ENCODE measurements at places on chromosomes 4 and X. TPM values are rescaled to one million over a fixed set of nuclear protein-coding genes. Genes with fewer than 3 reads are reported as not detected.

The HHIP gene
- polyA plus RNA-seq = 1.9 TPM

The RPS6KA6 gene
- 20.0 TPM for polyA plus RNA-seq

The SAGE1 gene
- polyA plus RNA-seq = not detected

The SLC9B1 gene
- 2.8 TPM for polyA plus RNA-seq

The KIAA0232 gene
- 46.6 TPM for polyA plus RNA-seq

The FOXR2 gene
- not detected for polyA plus RNA-seq

The TEC gene
- 4.0 TPM for polyA plus RNA-seq

The DUSP9 gene
- 41.7 TPM for polyA plus RNA-seq

- DNase-seq = no peak
These were observed 66.7 kb downstream of the COQ2 start for GRCh38 chr4:83217721-83218522.

DNA sequence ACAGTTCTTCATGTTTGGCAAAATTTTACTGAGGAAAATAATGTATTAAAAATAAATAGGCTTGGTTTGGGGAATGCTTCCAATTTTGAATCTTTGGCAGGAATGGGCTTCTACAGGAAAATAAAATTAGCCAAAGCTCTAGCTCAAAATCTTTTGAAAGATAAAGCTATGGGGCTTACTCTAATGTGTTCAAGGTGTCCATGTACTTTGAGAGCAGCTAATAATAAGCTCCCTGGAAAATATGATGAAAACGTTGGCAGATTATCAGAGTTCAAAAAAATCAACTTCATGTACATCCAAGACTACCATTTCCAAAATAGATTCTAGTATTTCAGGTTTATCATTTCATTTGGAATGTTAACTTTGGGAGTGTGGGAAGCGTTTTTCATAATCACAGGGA lies 158.4 kb downstream of the EMCN start:
- DNase-seq = no peak

- no peak for DNase-seq
These were observed 664.2 kb upstream of the CPEB2 start for GRCh38 chr4:14337892-14338584.

DNA sequence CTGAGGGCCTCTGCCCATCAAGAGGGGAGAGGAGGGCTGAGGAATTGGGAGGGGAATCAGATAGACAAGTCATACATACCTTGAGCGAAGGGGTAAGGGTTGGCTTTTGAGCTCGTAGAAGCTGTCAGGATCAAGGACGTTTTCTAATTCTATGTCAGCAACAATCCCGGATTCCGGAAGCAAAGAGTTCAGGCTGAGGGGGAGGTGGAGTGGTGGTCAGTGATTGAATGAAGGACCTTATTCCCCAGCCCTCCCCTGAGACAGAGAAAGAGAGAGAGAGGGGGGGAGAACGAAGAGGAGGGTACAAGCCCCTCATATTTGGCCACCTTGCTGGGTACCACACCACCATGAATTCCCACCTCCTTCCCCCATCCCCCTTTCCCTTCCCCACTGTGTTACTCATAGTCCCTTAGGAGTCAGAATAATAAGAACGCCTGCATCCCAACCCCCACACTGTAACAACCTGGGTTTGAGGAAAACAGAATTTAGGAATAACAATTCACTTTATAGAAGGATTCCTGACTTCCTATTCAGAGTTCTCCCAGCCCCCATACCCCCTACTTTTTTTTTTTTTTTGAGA lies 2.7 kb downstream of the TFE3 start:
- DNase-seq = no peak

GRCh38 chr4:98467627-98468072 lies 190.8 kb downstream of the TSPAN5 start:
- DNase-seq = peak; percentile 76

GRCh38 chr4:4338210-4339001 lies 48.4 kb downstream of the ZBTB49 start:
- no peak for DNase-seq

- no peak for DNase-seq
These were observed 57.4 kb upstream of the MSN start for GRCh38 chrX:65610040-65610439.

- no peak for DNase-seq
These were observed 79.1 kb upstream of the DDX60 start for GRCh38 chr4:168397611-168398169.

GRCh38 chr4:166460769-166461550 lies 587.9 kb downstream of the TLL1 start:
- DNase-seq = no peak

DNA sequence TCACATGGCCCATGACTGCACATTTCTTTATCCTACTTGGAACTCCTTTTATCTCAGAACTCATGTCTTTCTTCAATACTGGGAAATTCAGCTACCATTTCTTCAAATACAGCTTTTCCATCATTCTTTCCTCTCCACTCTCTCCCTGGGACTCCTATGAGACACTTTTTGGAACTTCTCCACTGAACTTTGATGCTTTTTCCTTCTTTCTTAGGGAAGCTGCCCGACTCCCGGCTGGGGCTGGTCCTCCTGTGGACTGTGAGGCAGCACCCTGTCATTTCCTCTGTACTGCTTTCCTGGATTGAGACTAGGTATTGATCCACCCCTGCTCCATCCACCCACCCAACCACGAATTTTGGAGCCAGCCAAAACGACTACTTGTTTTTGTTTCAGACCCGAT lies 40.0 kb downstream of the ZFYVE28 start:
- DNase-seq = no peak

DNA sequence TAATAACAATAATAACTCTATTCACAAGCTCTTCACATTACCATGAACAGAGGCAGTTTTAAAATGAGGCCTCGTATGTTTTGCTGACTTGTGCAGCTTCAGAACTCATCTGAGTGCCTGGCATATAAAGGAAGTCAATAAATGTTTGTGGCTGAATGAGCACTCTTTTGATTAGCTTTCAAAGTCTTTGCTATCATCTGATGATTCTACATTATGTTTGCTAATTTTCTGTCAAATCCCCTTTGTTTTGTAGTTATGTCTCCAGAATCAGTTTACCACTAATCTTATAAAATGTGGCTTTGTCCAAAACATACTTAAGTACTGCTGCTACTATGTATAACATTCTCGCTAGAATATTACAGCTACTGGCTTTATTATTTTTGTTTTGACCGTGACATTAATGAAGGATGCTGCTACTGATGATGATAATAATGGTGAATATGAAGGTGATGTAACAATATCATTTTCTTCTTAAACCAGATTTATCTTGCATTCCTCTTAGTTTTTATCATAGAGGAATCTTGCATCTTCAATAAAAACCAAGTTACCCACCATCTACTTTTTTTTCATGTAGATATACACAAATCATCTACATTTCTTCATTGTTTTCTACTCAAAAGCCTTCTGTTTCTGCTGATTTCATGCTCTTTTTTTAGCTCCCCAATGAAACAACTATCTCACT lies 384.5 kb downstream of the NAF1 start:
- no peak for DNase-seq

DNA sequence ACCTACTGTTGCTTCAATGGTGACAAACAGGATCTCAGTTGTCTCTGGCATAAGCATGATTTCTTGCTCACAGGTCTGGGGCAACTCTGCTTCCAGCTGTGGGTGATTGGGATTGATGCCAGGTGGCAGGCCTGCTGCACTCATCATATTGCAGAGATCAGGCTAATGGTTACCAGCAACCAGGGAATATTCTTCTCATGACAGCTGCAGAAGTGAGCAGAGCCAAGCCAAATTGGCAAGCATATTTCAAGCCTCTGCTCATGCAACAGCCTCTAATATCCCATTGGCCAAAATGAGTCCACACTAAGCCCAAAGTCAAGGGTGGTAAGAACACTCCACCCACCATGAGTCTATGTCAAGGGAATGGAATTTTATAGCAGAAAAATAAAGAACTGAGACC lies 26.7 kb upstream of the TBC1D19 start:
- no peak for DNase-seq

DNA sequence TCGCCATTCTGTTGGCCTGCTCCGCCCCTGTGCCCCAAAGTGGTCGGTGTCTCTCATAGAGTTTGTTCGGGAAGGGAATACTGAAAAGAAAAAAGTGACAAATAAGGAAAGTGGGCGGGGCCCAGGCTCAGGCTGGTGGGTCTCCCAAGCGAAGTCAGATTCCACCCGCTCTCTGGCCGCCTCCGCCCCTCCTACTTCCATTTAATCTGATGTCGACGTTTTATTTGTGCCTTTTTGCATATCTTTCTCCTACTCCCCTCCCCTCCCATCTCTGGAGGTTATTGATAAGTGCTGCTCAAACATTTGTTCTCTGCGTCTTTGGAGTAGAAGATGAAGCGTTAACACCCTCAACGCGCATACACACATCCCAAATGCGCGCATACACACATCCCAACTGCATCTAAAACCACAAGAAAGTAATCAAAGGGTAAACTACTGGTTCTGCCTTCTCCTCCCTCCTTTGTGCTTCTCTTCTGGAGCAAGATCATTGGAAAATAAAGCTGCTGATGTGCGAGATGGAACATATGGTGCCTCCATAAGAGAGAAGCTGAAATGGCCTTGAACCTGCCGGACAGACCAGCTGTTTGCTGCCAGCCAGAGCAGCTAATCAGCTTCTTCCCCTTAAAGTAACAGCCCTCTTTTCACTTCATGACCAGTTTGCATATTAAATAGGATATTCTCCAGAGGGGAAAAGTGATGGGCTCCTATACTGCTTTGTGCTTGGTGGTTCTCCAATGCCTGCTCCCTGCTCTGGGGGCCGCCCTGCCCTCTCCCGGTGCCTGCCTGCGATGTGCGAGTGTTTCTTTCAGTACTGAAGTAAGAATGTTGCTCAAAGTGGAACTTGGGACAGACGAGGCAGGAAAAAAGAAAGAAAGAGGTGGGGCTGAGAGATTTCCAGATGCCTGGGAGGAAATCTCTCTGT lies 3.1 kb downstream of the MAMLD1 start:
- no peak for DNase-seq

GRCh38 chrX:19800821-19801374 lies 86.5 kb downstream of the SH3KBP1 start:
- no peak for DNase-seq

GRCh38 chr4:65971686-65972085 lies 301.4 kb upstream of the EPHA5 start:
- DNase-seq = no peak

DNA sequence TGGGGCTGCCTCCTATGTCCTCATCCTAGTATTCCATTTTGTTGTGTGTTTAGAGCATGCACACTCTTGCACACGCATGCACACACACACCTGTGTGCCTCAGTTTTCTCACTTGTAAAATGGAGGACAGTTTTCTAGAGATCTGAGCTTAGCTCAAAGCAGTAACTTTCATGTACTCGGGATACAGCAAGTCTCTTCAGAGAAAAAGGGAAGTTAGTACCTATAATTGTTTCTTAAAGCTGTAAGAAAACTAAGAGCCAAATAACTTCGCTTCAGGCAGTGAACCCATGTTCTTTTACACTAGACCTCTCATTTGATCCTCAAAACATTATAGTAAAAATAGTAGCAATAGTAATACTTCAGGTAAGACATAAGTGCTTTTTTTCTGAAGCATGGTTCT lies 49.6 kb downstream of the KIT start:
- DNase-seq = no peak

DNA sequence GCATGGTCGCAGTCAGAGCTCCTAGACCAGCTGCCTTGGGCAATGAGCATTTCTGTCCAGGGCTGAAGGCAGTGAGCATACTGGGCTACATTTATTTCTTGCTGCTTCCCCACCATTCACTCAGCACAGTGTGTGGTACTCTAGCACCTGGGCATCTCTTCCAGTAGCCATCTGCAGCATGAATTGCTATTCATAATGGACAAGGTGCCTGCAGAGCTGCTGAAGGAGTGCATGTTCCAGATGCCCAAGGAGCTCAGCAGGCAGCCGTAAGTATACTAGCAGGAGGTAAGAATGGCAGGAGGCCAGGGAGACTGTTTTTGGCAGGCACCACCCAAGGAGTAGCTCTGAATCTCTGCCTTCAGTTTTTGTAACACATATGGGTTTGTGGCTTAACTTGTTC lies 110.4 kb upstream of the RXFP1 start:
- DNase-seq = no peak

DNA sequence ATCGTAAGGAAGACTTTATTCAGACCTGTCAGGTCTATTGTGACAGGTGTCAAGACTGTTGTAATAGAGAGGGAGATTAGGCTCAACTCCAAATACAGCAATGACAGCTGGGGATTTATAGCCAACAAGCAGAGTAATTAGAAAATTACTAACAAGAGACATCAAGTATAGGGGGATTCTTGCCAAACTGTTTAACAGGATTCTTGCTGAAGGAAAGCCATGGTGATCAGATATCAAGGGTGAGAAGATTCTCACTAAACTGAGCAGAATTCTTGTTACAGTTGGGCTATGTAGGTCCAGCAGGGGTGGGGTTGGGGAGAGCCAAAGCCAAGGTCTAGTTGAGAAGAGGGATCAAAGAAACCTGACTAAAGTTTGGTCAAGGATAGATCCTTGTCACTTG lies 461.0 kb upstream of the GALNT7 start:
- DNase-seq = no peak

- DNase-seq = no peak
These were observed 72.0 kb upstream of the DCLK2 start for GRCh38 chr4:150006197-150006596.

DNA sequence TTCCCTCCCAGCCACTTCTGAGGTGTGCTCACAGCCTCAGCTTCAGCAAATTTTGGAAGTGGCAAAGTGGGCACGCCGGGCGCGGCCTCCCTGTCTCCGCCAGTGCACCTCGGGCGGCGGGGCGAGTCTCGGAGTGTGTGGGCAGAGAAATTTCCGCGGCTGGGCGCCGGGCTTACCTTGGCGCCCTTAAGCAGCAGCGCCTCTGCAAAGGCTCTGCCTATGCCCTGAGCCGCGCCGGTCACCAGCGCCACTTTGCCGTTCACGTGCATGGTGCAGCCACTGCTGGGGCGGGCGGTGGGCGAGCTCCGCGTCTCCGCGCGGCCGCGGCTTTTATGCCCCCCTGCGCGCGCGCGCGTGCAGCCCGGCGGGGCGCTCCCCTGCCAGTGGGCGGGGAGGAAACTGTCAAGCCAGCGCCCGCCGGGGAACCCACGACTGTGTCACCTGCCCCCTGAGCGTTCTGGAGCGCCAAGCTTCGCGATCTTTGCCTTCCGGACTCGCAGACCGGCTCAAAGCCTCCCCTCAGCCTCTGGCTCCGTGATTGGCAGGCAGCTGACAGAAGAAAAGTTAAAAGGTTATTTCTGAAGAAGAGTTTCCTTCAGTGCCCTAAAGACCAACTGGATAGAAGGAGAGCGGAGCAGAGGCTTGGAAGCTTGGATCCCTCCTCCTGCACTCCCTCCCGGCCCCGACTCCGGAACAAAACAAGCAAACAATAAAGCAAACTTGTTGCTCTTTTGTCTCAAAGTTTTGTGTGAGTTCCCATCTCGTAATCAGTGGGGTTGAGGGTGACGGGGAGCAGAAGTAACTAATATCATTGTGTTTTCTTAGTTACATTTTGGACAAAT lies at the start of gene HPGD:
TSS of gene HPGD (minus strand) at position 306 of the 842 bp plus-strand sequence. CDS start at position 269, 37 bp downstream.
- peak; percentile 49 for DNase-seq

GRCh38 chr4:65580551-65580950 lies 89.7 kb downstream of the EPHA5 start:
- DNase-seq = no peak

DNA sequence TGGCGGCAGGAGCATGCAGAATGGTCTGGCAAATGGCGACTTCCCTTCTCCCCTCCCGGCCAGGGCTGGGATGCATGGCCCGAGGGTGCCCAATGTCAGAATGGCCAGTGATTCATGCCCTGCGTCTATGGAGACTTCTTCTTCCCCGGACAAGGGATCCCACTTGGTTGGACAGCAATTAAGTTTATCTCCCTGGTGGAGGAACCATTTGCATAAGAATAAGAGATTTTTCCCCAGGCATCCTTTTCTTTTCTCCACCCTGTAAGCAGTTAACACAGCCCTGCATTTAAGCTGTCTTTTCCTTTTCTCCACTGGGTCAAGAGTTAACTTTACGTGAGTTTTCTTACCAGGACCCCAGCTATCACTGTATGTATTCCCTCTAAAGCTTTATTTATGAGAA lies 856.6 kb downstream of the GLUD2 start:
- no peak for DNase-seq

- DNase-seq = peak; percentile 81
These were observed 25.8 kb upstream of the CHRNA9 start for GRCh38 chr4:40309250-40309774.

Data from right renal cortex interstitium (tissue), 3 donors.